ENCODE measurements at places on chromosomes 4 and X.
A peak's percentile ranks its signal among the peaks of the same experiment; 100 is the strongest.

DNA sequence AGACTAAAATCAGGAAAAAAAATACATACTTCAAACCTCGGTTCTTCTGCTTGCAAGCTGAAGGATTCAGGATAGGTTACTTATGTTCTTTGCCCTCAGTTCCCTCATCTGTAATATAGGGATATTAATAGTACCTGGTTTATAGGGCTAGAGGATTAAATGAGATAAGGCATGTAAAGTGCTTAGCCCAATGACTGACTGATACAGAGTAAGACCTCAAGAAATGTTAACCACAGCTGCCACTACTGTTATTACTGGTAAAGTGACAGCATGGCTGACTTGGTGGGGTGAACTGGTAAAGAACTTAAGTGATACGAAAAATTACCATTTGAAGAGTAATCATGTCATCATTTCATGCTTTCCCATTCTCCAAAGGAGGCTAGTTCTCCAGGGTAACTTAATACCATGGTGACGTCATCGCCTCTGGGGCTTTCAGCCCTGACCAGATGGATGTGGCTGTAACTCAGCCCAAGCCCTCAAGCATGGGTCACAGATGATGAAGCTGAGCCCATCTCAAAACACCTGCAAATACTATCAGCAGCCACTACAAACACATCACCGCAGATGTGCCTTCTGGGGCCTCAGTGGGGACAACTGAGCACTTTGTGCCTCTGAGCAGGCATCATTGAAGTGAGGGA is 44.5 kb upstream of the SCML1 start:
- no peak for DNase-seq

DNA sequence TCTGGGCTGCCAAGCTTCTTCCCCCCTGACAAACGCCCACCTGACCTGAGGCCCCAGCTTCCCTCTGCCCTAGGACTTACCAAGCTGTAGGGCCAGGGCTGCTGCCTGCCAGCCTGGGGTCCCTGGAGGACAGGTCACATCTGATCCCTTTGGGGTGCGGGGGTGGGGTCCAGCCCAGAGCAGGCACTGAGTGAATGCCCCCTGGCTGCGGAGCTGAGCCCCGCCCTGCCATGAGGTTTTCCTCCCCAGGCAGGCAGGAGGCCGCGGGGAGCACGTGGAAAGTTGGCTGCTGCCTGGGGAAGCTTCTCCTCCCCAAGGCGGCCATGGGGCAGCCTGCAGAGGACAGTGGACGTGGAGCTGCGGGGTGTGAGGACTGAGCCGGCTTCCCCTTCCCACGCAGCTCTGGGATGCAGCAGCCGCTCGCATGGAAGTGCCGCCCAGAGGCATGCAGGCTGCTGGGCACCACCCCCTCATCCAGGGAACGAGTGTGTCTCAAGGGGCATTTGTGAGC is 37.0 kb downstream of the HTRA3 start:
- DNase-seq: peak; percentile 23

DNA sequence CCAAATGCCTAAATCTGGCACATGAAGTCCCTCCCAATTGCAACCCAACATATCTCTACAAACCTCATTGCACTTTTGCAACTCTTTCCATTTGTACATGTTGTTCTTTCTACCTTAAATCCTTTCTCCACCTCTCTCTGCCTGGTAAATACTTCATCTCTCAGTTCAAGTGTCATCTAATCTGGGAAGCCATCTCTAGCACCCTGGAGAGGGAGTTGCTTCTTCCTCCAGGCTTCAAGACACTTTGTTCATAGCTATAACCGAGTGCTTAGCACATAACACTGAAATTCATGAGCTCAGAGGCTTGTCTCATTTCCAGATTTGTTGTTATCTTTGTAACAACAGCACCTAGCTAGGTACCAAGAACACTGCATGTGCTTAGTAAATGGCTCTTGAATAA is 114.8 kb upstream of the NAP1L5 start:
- no peak for DNase-seq

GRCh38 chr4:118904418-118904817 is 15.8 kb downstream of the SYNPO2 start:
- no peak for DNase-seq

DNA sequence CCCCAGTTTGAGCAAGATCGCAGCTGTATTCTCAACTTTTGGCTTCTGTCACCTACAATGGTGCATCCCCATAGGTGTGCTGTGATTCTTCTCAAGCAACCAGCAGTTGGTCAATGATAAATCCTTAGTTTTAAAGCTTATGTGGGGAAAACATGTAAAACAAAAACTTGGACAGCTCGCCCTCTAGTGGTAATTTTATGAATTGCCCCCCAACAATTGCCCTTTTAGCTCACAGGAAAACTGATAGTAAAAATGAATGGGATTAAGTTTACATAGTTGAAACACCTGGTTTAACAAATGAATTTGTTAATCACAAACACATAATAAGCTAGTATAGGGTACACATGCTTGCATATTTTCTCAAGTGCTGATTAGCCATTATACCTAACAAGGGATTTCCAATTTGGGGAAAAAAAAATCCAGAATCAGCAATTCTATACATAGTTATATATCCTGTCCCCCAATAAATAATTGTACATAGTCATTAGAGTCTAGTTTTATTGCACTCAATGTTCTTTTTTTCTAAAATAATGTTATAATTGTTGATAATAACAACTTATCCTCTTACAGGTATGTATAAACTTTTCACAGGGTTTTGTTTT is 30.1 kb downstream of the TEX13A start:
- no peak for DNase-seq

- DNase-seq: no peak
Measured at GRCh38 chrX:68942104-68942503, 113.3 kb downstream of the EFNB1 start.

- no peak for DNase-seq
Measured at GRCh38 chr4:38612646-38613414, 51.2 kb upstream of the KLF3 start.

DNA sequence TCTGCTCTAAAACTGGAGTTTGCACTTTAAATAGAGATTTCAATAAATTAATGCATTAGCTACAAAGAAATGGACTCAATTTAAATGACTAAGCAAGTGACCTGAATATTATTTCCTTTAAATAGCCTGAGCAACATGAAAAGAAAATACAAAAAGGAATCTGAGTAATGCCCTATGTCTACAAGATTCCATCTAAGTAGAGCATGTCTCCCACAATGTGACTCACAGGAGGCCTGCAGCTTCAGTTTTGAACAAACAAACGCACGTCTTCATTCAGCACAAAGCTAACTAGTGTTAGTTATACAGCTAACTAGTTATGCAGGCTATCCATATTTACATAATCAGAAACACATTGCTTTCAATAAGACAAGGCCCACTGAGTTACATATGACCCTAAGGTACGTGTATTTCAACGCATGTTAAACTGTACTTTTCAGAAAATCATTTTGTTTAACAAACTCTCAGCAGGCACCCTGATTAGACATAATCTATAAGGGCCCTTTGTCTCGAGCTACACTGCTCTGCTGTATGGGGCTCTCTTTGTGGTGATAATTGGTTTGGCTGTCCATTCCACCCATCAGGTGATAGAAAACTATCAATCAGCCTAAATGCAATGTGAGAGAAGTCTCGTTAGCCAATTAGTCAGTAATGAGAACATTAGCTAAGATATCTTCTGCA is 116.5 kb downstream of the MAML3 start:
- no peak for DNase-seq

DNA sequence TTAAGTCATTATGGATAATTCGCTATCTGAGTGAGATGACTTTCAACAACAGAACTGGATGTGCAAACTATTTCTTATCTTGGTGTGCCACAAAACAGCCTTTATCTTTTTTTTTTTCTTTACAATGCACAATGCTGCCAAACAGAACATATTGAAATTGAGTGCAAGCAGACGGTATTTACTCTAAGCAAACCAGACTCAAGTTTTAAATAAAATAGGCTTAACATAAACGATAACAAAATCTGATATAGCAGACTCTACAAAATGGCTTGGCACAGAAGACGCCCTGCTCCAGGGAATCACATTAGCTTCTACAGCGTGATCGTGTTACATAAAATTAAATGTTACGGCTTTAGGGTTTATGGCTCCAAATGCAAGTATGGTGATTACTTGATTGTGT is 9.6 kb upstream of the STK32B start:
- no peak for DNase-seq

DNA sequence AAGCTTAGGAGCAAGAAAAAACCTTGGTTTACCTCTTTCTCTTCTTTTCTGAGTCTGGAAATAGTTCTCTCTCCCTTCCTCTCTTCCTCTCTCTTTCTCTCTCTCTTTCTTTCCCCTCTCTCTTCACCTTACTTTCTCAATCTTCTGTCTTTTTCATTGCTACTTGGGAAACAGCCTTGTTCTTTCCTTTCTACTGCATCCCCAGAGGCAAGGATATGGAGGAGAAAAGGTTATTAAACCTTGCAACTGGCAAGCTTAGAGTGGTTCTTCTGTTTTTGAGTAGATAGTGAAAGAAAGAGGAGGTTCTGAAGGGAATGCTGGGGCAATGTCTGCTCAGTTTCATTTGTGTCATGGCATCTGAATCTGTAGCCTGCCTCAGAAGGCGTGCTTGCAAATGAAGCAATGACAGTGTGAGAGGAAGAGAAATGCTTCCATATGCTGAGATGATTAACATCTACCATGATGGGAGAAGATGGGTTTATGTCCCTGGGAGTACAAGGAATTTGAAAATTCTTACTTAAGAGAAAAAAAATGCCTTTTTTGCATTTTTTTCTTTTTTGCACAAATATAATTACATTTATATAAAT is 190.6 kb downstream of the CEP135 start:
- no peak for DNase-seq

DNA sequence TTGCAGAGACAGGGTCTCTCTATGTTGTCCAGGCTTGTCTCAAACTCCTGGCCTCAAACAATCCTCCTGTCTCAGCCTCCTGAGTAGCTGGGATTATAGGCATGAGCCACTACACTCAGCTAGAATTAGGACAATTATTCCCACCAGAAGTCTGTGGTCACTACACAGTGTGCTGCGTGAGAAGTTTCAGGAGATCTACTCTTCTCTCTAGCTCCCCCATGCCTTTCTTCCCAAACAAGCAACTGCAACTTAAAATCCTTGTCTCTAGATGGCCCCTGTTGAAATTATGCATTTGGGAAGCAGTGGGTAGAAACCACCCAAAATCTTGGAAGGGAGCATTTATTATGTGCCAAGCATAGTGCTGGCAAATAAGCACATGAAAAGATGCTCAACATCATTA is 21.1 kb upstream of the MAP7D3 start:
- no peak for DNase-seq

GRCh38 chr4:141153751-141154510 is 20.7 kb upstream of the RNF150 start:
- DNase-seq: no peak

DNA sequence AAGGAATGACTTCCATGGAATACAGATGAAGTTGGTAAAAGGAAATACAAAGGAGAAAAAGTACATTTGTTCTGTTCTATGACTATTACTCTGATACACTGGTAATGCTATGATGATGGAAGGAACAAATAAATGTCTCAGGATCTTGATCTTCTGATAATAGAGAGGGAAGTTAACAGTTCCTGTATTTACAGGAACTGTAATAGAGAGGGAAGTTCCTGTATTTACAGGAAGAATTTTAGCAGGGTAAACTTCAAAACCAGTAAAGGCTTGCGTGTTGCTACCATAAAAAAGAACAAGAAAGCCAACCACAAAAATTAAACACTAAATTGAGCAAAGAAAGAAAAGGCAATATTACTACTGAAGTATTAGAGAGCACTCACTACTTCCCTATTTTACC is 91.7 kb upstream of the HPGD start:
- no peak for DNase-seq

- no peak for DNase-seq
Measured at GRCh38 chr4:24885342-24885741, 27.5 kb downstream of the CCDC149 start.

GRCh38 chrX:150454083-150454482 is 91.0 kb downstream of the MAMLD1 start:
- DNase-seq: no peak

DNA sequence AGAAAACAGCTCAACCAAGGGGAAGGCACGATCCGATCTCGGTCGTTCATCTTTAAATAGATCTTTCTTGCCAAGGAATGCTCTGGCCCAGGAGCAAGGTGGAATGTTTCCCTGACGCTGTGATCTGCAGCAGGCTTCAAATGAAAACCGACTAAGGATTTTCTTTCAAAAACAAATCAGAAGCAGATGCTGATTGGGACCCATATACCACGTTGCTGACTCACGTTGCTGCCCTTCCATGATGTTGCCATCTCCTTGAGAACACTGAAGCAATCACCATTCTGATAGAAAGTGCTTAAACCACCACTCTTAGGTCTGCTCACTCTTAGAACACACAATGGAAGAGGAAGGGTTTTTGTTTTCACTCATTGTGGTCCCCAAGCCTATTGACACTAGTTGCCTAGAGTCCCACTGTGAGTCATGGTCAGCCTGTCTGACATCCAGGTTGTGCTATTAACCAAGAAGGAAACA is 26.1 kb downstream of the LAMTOR3 start:
- DNase-seq: no peak

DNA sequence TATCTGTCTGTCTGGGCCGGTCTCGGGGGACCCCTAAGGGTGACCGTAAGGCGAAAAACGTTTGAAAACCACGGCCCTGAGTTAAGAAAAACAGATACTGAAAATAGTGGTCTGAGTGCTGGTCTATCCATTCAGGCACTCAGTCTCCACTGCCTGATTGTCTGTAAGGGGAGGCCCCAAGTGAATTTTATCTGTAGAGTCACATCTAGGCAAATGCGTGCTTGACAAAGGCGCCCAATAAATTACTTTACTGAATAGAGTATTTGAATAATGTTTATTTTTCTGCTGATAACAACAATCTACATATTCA is 465 bp downstream of the HNRNPH2 start:
- DNase-seq: no peak

DNA sequence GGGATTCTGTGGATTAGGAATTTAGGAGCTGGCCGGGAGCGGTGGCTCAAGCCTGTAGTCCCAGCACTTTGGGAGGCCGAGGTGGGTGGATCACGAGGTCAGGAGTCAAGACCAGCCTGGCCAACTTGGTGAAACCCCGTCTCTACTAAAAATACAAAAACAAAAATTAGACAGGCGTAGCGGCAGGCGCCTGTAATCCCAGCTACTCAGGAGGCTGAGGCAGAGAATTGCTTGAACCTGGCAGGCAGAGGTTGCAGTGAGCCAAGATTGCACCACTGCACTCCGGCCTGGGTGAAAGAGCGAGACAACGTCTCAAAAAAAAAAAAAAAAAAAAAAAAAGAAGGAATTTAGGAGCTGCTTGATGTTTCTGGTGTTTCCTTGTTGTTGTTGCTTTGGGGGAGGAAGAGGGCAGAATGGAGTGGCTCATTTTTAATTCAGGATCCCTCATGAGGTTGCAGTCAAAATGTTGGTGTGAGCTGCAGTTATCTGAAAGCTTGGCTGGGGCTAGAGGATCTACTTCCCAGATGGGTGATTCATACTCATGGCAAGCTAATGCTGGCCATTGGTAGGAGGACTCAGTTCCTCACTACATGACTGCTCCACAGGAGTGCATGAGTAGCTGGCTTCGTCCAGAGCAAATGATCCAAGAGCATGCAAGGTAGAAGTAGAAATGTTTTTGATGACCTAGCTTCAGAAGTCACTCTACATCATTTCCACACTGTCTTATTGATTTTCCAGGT is 26.5 kb upstream of the JADE1 start:
- DNase-seq: no peak
